ENCODE measurements at places on chromosomes 12 and 14. TPM values are rescaled to one million over a fixed set of nuclear protein-coding genes. Genes with fewer than 3 reads are reported as not detected.

MANSC4 gene
- polyA plus RNA-seq = not detected

BDKRB1 gene
- polyA plus RNA-seq = not detected

DBX2 gene
- not detected for polyA plus RNA-seq

PAX9 gene
- polyA plus RNA-seq = 0.32 TPM

GPR135 gene
- polyA plus RNA-seq = 1.7 TPM

RPL10L gene
- not detected for polyA plus RNA-seq

ENDOU gene
- 1.3 TPM for polyA plus RNA-seq

OR11H7 gene
- polyA plus RNA-seq = not detected

MYF5 gene
- not detected for polyA plus RNA-seq

PRR4 gene
- polyA plus RNA-seq = 7.1 TPM

NOS1 gene
- not detected for polyA plus RNA-seq

STYX gene
- 10.7 TPM for polyA plus RNA-seq

LMO3 gene
- polyA plus RNA-seq = 37.6 TPM

CRIP1 gene
- polyA plus RNA-seq = 203 TPM

LYZ gene
- not detected for polyA plus RNA-seq

HAL gene
- not detected for polyA plus RNA-seq

TMEM132D gene
- not detected for polyA plus RNA-seq

LALBA gene
- polyA plus RNA-seq = not detected

VSIG10 gene
- polyA plus RNA-seq = 7.2 TPM

PSMC6 gene
- polyA plus RNA-seq = 161 TPM

EFCAB11 gene
- 14.7 TPM for polyA plus RNA-seq

KRT75 gene
- polyA plus RNA-seq = not detected

TMEM30B gene
- polyA plus RNA-seq = 0.32 TPM

Measured in cardiac muscle cell (in vitro differentiated cells and primary cell).